NCI-H1092 (cell line): ENCODE measurements at places on chromosomes 2 and 18.

- no peak for DNase-seq
These were observed at the start of gene STEAP3 for GRCh38 chr2:119223521-119224390. Gene STEAP3 (plus strand): TSS chr2:119223834. CDS start chr2:119231013, 7,179 bp downstream.

DNA sequence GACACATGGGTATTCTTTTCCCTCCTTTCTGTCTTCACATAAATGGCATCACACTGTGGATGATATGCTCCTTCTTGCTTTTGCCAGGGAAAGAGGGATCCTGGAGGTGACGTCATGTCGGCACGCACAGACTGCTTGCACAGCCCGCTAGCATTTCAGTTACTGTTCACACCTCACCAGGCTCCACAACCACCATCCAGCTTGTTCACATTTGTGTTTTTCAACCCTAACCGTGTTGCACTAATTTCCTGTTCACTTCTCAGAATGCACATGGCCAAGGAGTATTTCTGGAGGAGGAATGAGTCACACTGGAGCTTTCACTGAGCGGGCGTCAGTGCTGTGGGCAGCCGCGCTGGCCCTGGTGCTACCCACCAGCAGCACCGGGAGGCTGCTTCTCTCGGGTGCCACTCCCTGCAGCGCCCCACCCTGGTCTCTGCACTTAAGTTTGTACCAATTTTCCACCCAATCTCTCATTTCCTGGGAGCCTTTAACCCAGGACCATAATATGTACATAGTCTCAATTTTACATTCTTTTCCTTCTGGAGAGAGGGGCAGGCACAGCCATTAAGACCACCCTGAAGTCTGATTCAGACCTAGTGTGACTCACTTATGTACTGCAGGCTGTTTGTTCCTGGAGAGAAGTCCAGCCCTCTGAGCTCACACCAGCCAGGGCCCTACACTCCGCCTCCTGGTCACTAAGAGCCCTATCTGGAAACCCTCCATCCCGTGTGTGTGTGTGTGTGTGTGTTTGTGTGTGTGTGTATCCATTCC, 65.1 kb downstream of the MBP start:
- DNase-seq = no peak

- no peak for DNase-seq
These were observed 416.6 kb upstream of the TRIB2 start for GRCh38 chr2:12300019-12300602.

DNA sequence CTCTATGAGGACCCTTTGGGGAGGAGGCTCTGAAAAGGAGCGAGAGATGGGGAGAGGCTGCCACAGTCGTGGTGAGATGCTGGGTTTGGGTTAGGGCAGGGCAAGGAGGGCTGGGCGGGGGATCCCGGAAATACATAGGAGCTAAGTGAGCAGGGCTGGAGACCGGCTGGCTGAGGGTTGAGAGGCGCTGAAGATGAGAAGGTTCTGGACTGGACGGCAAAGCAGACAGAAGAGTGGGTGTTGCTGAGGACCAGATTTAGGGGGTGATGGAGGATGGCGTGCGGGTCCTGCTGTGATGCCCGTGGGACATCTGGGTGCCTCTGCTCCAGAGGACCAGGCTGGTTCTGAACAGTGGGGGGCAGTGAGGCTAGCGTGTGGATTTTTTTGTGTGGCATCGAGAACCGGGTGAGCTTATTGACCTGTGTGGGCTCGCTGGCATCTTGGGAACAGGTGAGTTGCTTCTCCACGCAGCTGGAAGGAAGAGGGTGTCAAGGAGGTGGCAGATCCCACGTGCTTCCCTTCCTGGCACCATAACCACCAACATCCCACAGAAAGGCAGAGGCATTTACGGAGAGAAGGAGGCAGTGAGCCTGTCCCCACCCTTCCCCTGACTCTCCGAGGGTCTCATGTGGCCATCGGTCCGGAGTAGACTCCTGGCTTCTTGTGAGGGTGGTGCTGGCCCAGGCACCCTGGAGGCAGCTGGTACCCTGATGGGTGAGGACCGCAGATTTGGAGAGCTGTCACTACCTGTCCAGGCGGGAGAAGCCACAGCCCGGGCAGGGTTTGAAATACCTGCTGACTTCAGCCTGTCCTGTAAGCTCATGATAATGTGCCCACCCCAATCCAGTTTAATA, 70.3 kb downstream of the ASB1 start:
- no peak for DNase-seq

GRCh38 chr2:173793709-173794565, 171.2 kb downstream of the SP3 start:
- DNase-seq = no peak

- DNase-seq = no peak
These were observed 154.8 kb upstream of the FHL2 start for GRCh38 chr2:105553538-105554196.

- DNase-seq = no peak
These were observed 297.4 kb downstream of the CALCRL start for GRCh38 chr2:187150670-187151069.

DNA sequence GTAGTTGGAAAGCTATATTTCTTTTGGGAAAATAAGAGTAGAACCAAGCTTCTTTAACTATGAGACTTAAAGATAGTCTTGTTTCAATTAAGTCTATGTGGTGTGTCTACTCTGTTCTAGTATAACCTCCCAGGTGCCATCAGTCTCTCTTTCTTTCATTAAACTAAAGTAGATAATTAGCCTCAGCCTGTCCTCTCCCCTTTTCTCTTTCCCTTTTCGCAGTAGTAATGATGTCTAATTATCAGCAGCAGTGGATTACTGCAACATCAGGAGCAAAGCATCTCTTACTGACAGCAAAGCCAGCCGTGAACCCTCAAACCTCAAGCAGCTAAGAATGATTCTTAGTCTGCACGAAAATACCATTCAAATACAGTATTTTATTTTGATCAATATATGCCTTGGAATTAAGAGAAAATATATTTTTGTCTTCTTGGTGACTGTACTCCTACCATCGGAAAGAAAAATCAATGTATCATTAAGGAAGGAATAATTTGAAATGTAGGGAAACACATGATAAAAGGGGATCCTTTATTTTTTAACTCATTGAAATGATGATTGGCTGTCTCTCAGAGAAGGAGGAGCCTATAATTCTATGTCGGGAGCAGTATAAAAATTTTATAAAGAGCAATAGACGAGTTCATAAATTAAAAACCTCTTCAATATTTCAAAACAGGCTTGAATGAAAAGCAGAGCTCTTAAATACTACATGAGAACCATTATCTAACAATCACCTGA, 4.5 kb downstream of the NOL4 start:
- peak; percentile 6 for DNase-seq

GRCh38 chr2:85868822-85869221, 20.0 kb downstream of the ST3GAL5 start:
- DNase-seq = no peak

DNA sequence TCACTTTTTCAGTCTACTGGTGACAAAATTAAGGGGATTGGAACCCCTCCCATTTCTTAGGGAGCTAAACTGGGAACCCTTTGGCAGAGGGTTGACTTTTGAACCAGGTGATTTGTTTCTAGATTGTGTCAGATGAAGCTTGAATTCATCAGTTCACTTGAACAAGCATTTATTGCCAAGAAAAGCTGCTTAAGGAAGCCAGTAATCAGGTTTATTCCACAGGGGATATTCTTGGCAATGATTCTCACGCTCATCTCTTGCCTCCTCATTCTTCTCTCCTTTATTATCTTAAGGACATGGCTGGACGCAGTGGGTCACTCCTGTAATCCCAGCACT, 101.0 kb downstream of the ALPK2 start:
- DNase-seq = no peak

DNA sequence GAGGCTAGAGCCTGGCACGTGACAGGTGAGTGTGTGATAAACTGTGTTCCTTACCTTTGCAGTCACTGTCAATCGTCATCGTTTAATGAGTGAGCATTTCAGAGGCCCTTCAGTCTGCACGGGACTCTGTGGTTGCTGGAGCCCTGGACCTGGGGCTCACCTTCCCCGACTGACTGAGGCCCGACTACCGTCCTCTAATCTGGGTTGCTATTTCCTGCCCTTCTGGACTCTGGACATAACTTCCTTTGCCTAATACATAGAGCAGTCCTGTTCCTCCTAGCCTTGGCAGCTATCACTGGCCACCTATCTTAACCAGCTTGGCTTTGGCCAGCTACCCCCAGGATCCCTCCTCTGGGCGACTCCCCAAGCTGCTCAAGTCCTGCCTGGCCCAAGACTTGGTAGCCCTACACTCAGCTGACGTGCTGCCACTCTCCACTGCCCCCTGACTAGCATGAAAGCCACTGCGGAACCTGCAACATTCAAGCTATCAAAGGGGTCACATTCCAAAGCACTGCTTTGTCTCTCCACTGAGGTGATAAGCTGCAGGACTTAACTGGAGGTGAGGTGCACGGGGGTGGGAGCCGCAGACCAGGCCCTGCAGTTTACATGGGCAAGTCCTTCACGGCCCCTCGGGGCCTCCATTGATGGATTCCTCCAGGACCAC, 11.1 kb upstream of the RAB17 start:
- DNase-seq = no peak

DNA sequence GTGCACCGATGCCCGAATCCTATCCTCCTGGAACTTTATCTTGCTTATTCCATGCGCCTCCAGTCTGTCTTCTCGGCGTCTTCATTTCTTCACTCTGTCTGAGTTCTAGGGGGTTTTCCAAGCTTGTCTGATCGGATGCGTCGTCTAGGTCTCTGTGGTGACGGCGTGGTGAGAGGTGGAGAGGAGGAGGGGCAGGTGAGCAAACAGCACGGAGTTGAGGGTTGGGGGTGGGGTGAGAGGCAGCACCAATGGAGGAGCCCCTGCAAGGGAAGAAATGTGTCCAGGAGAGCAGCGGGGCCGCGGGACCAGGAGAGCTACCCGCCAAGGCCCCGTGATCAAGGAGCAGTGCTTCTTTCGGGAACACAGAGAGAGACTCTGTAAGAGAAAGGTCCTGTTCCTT, 131.3 kb upstream of the TWIST2 start:
- DNase-seq = no peak

- DNase-seq = no peak
These were observed 206.9 kb upstream of the FAM98A start for GRCh38 chr2:33806041-33806440.

DNA sequence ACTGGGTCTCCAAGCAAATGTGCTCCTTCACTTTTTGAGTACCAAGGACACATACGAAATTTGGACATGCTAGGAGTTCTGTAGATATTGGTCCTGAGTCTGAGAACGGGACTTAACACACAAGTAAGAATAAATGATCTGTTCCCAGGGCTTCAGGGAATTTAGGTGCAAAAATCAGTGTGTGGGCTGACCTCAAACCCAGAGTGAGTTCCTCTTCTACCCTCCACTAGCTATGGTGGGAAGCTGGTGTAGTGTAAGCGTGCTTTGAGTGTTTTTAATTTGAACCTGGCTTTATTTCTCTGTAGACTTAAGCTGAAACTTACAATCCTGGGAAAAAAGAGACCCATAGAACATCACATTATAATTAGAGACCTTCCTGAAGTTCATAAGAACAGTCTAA, 50.5 kb downstream of the MYO3B start:
- no peak for DNase-seq

GRCh38 chr18:48940854-48941611, 9.7 kb downstream of the SMAD7 start:
- no peak for DNase-seq

DNA sequence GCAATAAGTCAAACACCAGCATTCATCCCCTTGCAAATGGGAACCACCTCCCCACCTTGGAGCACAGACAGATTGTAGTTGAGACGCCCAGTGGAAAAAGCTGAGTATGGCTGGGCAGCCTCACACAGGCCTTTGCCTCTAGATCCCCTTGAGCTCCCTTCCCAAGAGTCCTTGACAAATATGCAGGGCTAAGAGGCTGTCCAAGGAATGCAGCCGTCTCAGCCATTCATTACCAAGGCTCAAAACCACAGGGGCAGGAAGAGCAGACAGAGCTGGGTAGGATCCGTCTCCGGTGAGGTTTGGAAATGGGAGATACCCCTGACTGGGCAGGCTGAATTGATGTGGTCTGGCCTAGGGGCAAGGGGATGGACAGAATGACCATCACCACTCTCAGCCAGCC, 557.1 kb downstream of the TNS1 start:
- DNase-seq = no peak

GRCh38 chr18:33576999-33577646, 896 bp upstream of the ASXL3 start:
- DNase-seq = no peak

DNA sequence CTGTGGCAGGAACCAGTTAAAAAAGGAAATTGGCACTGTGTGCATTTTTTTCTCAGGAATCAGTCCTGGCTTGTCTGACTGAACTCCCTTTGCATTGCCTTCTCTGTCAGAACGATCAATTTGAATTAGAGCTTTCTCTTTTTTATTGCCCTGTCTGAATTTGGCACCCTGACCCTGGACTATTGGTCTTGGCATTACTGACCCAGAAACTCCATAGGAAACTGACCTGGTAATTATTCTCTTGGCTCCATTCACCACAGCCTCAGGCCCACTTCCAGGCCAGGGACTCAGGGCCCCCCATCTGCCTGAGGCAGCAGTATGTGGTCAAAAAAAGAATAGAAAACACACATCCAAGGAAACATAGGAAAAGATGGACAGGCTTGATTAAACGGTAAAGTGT, 32.0 kb upstream of the CCDC88A start:
- no peak for DNase-seq

DNA sequence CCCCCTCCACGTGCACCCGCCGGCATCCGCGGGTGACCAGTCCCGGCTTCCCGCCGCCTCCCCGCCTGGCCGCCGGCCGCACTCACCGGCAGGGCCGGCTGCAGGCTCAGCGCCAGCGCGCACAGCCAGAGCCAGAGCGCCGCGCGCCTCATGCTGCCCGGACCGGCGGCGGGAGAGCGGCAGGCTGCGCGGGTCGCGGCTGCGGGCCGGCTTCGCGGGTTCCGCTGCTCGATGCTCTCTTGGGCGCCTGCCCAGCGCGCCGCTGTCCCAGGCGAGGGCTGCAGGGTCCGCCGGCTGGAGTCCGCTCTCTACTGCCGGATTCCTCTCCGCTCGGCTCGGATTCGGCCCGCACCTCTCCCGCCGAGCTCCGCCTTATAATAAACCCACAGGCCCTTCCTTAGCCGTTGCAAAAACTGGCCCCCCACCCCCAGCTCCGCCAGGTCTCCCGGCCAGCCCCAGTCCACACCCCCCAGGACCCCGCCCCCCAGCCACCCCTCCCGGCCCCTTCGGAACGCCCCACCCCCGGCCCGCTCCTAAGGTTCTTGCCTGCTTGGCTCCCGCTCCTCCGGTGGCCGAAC, at the start of gene SDC1:
Gene SDC1, minus strand, starts transcription at position 415 of the 578 bp plus-strand sequence. Its CDS starts 263 bp downstream, at position 152.
- DNase-seq = peak; percentile 41

DNA sequence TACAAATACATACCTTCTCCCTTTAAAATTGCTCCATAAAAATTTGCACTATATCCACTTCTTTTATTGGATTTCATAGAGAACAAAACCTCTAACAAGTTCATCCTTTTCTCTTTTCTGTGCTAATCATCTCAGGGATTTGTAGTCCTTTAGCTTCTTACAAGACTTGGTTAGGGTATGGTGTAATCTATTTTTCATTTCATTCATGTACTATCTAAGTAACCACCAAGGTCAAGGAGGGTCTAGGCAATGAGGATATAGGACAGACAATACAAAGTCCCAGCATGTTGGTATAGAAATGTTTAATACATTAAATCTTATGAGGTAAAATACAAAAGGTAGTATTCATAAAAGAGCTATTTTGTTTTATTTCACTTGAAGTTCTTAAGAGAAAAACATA, 17.5 kb downstream of the C2orf69 start:
- no peak for DNase-seq
